ENCODE measurements at places on chromosomes 3 and 15. TPM values are rescaled to one million over a fixed set of nuclear protein-coding genes. Genes with fewer than 3 reads are reported as not detected.

Gene SLC2A2
- total RNA-seq, result not detected

Gene PRTG
- not detected for total RNA-seq

Gene PLCH1
- total RNA-seq, result 0.68 TPM

DNA sequence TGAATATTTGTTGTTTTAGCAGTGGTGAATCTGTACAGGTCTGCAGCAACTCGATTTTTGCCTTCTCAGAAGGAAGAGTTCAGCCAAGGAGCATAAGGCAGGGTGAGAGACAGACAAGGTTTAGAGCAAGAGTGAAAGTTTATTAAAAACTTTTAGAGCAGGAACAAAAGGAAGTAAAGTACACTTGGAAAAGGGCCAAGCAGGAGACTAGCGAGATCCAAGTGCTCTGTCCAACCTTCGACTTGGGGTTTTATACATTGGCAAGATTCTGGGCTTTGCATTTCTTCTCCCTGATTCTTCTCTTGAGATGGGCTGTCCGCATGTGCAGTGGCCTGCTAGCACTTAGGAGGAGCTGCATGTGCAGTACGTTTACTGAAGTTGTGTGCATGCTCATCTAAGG lies 46.7 kb upstream of the AADACL2 start:
- H3K36me3 ChIP-seq, result no peaks in the 10 kb centered on the region
- no peak overlapping the region for H3K4me3 ChIP-seq
- H3K4me1 ChIP-seq, result no peaks in the 10 kb centered on the region
- no peak for DNase-seq
- no peak overlapping the region for H3K27ac ChIP-seq

DNA sequence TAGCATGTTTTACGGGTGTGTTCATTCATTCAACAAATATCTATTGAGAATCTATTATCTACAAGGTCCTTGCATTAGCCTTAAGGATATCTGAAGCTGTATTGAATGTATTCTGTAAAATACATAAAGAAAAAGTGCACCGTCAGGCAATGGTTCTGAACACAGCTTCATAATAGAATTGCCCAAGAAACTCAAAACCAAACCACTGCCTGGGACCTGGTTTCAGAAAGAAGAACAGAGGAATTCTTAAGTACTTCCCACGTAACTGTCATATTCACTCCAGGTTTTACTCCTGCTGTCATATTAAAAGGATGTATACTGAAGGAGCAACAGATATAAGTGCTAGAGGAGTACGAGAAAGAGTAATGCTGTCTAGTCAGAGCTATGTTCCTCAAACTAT lies 115.9 kb downstream of the FGF12 start:
- no peaks in the 10 kb centered on the region for H3K4me1 ChIP-seq
- no peaks in the 10 kb centered on the region for H3K36me3 ChIP-seq
- no peak overlapping the region for H3K27ac ChIP-seq
- DNase-seq, result no peak
- H3K4me3 ChIP-seq, result no peak overlapping the region

Measured in suprapubic skin (tissue), 4 donors.